ENCODE measurements at places on chromosomes 11 and 22. TPM values are rescaled to one million over a fixed set of nuclear protein-coding genes. Genes with fewer than 3 reads are reported as not detected.

DNA sequence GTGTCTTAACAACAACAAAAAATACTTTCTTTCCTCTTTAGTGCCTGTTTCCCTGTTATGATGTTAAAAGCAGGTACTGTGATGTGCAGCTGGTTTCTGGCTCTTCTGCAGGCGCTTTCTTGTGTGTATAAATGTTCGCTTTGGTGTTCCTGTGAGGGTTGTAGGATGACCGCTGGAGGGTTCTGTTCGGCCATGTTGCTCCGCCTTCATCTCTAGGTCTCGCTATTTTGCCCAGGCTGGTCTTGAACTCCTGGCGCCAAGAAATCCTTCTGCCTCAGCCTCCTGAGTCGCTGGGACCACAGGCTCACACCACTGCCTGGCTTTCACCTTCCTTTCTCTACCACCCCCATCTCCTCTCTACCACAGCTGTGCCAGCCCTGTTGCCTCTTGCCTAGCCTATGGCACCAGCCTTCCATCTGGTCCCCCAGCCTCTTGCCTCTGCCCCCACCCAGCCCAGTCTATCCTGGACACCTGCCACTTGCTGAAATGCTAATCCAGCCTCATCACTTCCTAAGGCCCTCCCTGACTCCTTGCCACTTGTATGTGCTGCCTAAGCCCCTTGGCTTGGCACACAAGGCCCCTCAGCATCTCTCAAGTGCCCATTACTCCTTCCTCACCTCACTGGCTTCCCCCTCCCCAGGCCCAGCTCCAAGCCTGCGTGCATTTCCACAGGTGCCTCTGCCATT lies 5.5 kb downstream of the LRRC74B start:
- DNase-seq = no peak

- DNase-seq = no peak
These were observed 39.6 kb downstream of the LIF start for GRCh38 chr22:30206944-30207343.

DNA sequence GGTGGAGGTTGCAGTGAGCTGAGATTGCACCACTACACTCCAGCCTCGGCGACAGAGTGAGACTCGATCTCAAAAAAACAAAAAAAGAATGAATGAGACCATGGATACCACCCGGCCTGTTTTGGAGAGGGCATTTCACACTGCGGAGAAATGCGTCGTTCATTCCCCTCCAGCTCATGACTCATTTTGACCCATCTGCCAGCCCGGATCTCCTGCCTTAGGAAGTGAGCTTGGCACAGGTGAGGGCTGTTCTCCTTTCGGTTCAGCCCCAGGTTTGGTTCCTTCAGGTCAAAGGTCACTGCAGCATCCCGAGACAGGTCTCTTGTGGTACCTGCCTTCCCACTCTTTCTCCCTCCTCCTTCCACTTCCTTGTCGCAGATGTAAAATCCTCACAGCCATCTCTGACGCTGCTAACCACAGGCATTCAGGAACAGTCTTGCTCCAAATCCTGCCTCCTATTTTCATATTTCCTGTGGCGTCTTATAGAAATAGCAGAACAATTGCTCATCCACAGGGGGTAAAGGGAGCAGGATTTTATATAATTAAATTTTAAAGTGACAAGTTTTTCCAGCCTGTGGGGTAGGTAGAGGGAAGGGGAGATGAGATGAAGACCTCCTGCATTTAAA lies 517.9 kb downstream of the NTM start:
- no peak for DNase-seq

DNA sequence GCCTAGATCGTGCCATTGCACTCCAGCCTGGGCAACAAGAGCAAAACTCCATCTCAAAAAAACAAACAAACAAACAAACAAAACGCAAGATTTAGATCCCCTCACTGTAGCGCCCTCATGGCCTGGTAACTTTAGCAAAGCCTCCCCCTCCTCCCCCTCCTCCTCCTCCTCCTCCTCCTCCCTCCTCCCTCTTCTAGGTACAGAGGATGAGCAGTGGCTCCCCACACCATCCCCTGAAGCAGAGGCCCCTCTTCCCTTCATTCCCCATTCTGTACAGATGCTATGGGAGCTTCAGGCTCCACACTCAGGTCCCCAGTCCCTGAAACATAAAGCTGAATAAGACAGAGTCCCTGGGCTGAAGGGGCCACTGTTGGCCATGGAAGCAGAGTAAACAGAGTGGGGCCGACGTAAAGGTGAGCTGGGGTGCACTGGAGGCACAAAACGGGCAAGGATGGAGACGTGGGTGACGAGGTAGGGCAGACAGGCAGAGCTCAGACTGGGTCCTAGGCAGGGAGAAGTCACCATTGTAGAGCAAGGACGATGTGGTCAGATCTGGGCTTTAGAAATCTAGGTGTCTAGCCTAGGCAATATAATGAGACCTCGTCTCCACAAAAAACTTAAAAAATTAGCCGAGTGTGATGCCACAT lies 19.4 kb upstream of the NFAM1 start:
- DNase-seq = no peak

- DNase-seq = no peak
These were observed 63.2 kb downstream of the BTG4 start for GRCh38 chr11:111448831-111449557.

- no peak for DNase-seq
These were observed 95.1 kb downstream of the CELSR1 start for GRCh38 chr22:46442217-46442853.

DNA sequence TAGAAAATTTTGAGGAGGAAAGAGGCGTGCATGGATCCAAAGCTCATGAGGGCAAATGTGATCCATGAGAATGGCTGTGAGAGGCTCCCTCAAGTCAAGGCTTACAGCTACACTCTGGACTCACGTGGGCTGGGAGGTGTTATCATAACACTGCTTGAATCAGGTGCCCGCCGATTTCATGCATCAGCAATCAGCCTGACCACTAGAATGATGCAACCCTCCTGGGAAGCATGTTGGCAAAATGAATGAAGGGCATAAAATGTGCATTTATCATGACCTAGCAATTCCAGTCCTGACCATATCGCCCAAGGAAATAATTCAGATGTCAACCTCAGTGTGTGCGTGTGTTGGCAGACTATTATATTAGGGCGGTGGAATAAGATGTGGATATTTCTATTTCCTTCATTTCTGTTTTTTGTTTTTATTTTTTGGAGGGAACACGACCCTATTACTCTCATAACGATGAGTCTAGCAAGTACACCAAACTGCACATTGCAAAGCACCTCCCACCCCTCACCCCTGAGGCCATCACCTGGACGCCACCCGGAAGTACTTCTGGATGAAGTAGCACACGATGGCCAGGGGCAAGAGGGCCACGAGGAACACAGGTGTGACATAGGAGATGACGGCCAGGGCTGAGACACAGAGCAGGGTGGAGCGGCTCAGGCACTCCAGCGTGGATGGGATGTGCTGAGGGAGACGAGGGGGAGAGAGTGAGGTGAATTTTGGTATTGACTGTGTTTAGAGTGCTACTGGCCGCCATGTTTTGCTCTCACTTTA lies 15.7 kb upstream of the KCNJ11 start:
- DNase-seq = no peak

DNA sequence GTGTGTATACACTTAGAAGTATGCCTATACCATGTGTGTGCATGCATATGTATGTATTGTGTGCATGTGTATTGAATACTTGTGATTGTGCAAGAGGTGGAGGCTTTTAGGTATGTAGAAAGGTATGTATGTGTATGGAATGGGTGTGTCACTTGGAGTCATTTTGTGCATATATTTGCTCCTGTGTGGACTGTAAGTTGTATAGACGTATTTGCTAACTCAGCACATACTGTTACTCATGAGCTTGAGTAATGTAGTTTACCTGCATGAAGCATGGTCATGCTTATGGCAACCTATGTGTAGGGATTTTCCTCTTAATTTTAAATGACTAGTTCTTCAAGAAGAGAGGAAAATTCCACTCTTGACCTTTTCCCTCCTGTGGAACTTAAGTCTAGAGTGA lies 507.6 kb upstream of the LARGE1 start:
- DNase-seq = no peak

- no peak for DNase-seq
These were observed 3.5 kb downstream of the LARGE2 start for GRCh38 chr11:45926001-45926401.

GRCh38 chr11:134293119-134294113 lies 17.2 kb downstream of the GLB1L3 start:
- no peak for DNase-seq

GRCh38 chr22:24725736-24726135 lies 48.8 kb downstream of the PIWIL3 start:
- DNase-seq = no peak

SCGB1A1 gene
- 1.5 TPM for total RNA-seq

DNA sequence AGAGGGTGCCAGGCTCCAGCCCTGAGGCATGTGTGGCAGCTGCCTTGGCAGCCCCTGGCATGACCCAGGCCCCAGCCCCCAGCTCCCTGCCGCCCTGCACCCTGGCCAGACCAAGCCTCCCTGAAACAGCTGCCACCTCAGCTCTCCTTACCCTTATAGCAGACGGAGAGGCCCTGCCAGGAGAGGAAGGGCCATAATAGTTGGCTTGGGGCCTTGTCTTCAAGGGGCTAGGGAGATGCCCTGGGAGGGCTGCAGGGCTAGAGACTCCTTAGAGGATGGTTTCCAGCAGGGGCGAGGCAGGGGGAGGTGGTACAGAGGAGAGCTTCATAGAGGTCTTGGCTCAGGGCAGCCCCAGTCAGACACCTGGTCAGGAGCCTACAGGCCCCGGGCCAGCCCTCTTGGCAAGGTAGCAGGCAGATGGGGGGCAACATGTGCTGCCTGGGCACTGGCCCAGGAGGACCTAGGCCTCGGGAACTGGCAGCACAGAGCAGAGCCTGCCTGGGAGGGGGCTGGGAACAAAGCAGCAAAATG lies 13.0 kb downstream of the SMTN start:
- no peak for DNase-seq

NRIP3 gene
- total RNA-seq = 1.2 TPM

NEAT1 gene
- 9.2 TPM for total RNA-seq

SYT7 gene
- 0.14 TPM for total RNA-seq

DNA sequence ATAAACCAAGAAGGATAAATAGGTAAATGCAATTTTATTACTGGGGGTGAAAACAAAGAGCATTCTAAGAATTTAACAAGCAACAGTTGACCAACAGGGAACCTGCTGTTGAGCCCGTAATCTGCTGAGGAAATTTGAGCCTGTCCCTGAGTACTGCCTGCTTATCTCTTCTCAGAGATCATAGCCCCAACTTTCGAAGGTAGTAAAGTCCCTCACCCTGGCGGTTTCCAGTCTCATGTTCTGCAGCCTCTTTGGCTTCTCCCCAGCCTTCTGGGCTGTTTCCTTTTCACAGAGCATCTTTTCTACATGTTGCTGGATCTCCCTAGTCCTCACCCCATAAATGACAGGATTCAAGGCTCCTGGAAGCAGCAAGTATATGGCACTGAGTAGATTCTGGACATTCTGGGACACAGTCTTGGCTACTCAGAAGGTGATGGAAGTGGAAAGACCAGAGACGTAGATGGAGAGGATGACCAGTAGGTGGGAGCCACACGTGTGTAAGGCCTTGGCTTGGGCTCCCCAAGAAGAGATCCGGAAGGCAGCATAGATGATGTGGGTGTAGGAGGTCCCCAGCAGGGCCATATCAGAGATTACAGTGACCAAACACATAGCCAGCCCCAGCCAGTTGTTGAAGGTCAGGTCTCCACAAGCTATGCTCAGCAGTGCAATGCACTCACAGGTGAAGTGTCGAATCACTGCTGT lies 51.6 kb downstream of the RRM1 start:
- DNase-seq = no peak

DNA sequence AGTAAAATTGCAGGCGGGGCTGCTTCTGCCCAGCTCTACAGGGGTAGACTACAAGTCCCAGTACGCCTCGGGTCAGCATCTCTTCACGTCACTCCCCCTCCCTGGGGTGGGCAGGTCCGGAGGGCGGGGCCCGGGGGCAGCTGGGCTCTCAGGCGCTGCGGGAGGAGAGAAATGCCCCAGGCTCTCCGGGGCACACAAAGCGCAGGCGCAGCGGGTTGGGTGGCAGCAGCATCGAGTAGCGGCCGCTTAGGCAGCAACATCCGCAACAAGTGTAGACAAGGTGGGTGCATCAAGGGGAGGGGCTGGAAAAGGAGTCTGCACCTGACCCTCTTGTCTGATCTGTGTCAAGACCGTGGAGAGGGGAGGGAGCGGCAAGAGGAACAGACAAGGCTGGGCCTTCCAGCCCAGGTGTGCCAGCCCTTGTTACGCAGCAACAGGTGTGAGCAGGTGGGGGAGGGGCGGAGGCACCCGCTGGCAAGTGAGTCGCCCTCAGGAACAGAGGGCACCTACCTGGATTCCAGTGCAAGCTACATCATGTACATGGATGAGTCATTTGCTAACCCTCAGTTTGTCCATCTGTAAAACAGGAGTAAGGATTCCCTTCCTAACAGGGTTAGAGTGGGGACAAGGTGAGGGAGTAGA lies 1.2 kb downstream of the PLEKHB1 start:
- DNase-seq = peak; percentile 81

DNA sequence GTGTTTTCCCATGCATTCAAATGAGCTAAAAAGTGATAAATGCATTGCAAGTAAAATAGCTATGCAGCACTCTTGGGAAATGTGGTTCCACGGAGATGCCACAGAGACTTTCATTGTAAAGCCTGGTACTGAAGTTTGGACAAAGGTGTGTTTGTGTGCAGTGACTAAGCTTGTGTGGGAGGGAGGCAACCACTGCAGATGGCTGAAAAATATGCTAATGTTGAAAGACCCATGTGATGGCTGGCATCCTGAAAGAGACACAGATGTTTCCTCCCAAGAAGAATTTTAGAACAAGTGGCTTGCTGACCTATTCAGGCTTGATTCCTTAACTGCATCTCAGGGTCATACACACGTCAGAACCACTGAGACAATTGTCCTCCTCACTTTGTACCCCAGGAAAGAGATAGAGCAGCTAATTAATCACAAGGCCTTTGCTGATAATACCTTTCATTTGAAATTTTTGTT lies 73.8 kb downstream of the FAM76B start:
- no peak for DNase-seq

SAA4 gene
- 0.61 TPM for total RNA-seq

KREMEN1 gene
- 10.7 TPM for total RNA-seq

DNA sequence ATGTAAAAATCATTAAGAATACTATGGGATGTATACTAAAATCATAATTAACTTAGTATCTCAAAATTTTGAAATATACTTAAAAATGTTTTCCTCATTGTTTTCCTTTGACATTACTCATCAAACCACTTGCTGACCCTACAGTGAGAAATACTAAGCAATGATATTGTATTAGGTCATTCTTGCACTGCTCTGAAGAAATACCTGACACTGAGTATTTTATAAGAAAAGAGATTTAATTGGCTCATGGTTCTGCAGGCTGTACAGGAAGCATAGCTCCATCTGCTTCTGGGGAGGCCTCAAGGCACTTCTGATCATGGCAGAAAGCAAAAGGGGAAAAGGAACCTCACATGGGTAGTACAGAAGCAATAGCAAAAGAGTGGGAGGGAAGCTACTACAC lies 950.9 kb upstream of the CHORDC1 start:
- no peak for DNase-seq

GRCh38 chr11:92605667-92606066 lies 363.8 kb upstream of the MTNR1B start:
- no peak for DNase-seq

DNA sequence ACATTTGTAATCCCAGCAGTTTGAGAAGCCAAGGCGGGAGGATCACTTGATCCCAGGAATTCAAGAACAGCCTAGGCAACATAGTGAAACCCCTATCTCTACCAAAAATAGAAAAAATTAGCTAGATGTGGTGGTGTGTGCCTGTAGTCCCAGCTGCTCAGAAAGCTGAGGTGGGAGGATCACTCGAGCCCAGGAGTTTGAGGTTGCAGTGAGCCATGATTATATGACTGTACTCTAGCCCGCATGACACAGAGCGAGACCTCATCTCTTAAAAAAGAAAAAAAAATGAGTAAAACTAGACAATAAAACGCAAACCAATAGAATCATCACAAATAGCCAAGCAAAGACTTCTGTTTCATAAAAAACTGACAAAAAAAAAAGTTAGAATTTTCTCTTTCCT lies 21.8 kb downstream of the NUCB2 start:
- no peak for DNase-seq

- no peak for DNase-seq
These were observed 19.4 kb upstream of the GSTP1 start for GRCh38 chr11:67564230-67564629.

Measured in thymus (tissue), 14 donors.